Neural crest cell (in vitro differentiated cells): ENCODE measurements at places on chromosomes 3 and 15. TPM values are rescaled to one million over a fixed set of nuclear protein-coding genes. Genes with fewer than 3 reads are reported as not detected.

- no peak for DNase-seq
- no peaks in the 10 kb centered on the region for H3K36me3 ChIP-seq
- peaks cover 52% of the 10 kb centered on the region for H3K4me1 ChIP-seq
- no peak overlapping the region for H3K27ac ChIP-seq
- peaks cover 55% of the 10 kb centered on the region for H3K27me3 ChIP-seq
- peak overlapping the region; percentile 65 for H3K4me3 ChIP-seq
These were observed 5.0 kb upstream of the HES1 start for GRCh38 chr3:194130807-194131589.

DNA sequence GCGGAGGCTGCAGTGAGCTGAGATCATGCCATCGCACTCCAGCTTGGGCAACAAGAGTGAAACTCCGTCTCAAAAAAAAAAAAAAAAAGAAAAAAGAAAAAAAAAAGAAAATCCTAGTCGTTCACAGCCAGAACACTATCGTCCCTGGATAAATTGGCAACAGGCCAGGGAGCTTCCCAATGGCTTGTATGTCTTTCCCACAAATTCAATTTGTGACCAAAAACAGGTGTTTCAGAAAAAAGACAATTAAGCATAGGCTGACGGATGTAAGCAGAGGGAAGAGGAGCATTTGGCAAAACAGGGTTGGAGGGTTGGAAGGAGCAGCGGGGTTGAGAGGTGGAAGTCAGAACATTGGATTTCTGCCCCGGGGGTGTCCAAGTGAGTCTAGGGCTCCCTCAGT lies 8.5 kb downstream of the EPB42 start:
- H3K4me3 ChIP-seq = no peak overlapping the region
- no peaks in the 10 kb centered on the region for H3K36me3 ChIP-seq
- peaks cover 19% of the 10 kb centered on the region for H3K27me3 ChIP-seq
- H3K27ac ChIP-seq = peak overlapping the region; percentile 6

- no peak overlapping the region for H3K27ac ChIP-seq
- no peaks in the 10 kb centered on the region for H3K36me3 ChIP-seq
- no peak overlapping the region for H3K4me3 ChIP-seq
- peaks cover 4% of the 10 kb centered on the region for H3K4me1 ChIP-seq
These were observed 9.8 kb downstream of the NBEAL2 start for GRCh38 chr3:46989146-46989810.

The ZNF592 gene
- total RNA-seq = 34.7 and 35.7 TPM in 2 replicates

The PRR20G gene
- total RNA-seq = not detected in 2 replicates

The MOBP gene
- not detected in 2 replicates for total RNA-seq

DNA sequence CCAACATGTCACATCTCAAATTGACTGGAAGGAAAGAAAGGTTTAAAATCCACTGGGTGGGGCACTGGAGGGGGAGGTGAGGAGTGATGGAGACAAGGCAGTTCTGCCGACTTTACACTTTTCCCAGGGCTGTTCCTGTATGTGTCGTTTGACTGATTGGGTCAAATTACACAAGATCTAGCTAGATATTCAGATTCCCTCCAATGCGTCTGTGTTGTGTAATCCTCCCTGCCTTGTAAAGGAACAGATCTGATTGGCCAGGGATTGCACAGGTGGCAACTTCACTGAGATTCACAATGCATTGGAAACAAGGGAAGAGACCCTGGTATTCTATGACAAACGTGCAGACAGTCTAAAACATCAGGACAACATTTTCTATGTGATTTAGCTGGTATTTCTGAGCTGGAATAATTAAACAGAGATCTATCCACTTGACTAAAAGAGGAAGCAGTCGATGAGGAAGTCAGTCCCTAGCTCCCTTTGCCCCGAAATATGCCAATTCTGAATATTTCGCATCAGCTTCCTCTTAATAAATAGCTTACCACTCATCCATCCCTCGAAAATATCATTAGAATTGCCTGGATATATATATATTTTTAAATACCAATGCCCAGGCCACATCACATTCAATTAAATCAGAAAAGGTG lies 312.9 kb downstream of the RORA start:
- no peaks in the 10 kb centered on the region for H3K36me3 ChIP-seq
- no peak for DNase-seq
- peaks cover 16% of the 10 kb centered on the region for H3K27me3 ChIP-seq

GRCh38 chr3:4419920-4420319 lies 47.1 kb downstream of the SUMF1 start:
- no peak overlapping the region for H3K27ac ChIP-seq
- no peaks in the 10 kb centered on the region for H3K27me3 ChIP-seq
- no peaks in the 10 kb centered on the region for H3K4me1 ChIP-seq
- no peaks in the 10 kb centered on the region for H3K36me3 ChIP-seq

The TRPM1 gene
- not detected in 2 replicates for total RNA-seq

The SLC9A9 gene
- total RNA-seq = 0.56 and 1.6 TPM in 2 replicates

GRCh38 chr15:54567408-54568035 lies 589.3 kb downstream of the UNC13C start:
- no peak for DNase-seq
- no peak overlapping the region for H3K27ac ChIP-seq
- H3K27me3 ChIP-seq = no peaks in the 10 kb centered on the region
- H3K4me1 ChIP-seq = no peaks in the 10 kb centered on the region
- H3K36me3 ChIP-seq = no peaks in the 10 kb centered on the region
- H3K4me3 ChIP-seq = no peak overlapping the region

The CCR9 gene
- not detected in 2 replicates for total RNA-seq

The ANKUB1 gene
- total RNA-seq = not detected in 2 replicates

- no peak for DNase-seq
- peak overlapping the region; percentile 69 for H3K27ac ChIP-seq
- H3K27me3 ChIP-seq = no peaks in the 10 kb centered on the region
- H3K36me3 ChIP-seq = no peaks in the 10 kb centered on the region
- H3K4me3 ChIP-seq = no peak overlapping the region
- H3K4me1 ChIP-seq = peaks cover 17% of the 10 kb centered on the region
These were observed 225.8 kb upstream of the SLCO3A1 start for GRCh38 chr15:91627473-91628278.

GRCh38 chr3:181956122-181956521 lies 244.4 kb downstream of the SOX2 start:
- peaks cover 20% of the 10 kb centered on the region for H3K4me1 ChIP-seq
- H3K27me3 ChIP-seq = no peaks in the 10 kb centered on the region
- DNase-seq = no peak
- H3K36me3 ChIP-seq = no peaks in the 10 kb centered on the region
- H3K27ac ChIP-seq = no peak overlapping the region

The CRBN gene
- 31.7 and 32.7 TPM in 2 replicates for total RNA-seq

DNA sequence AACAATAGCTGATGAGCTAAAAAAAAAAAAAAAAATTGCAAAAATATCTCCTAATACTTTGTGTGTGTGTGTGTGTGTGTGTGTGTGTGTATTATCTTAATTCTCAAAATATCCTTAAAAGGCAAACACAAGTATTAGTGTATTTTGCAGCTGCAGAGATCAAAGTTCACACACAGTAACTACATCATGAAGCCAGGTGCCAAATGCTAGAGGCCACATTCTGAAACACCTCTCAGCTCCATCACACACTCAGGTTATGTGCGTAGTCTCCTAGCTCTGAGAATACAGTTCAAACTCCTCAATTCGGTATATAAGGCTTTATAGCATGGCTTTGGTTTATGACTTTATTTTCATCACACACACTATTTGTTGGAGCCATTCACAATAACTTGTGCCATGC lies 33.5 kb upstream of the PPARG start:
- H3K27ac ChIP-seq = no peak overlapping the region
- peaks cover 4% of the 10 kb centered on the region for H3K27me3 ChIP-seq
- no peak for DNase-seq

GRCh38 chr15:66505430-66505811 lies 295 bp downstream of the ZWILCH start:
- no peak for DNase-seq
- peak overlapping the region; percentile 100 for H3K27ac ChIP-seq
- H3K27me3 ChIP-seq = no peaks in the 10 kb centered on the region
- peaks cover 22% of the 10 kb centered on the region for H3K36me3 ChIP-seq
- peak overlapping the region; percentile 98 for H3K4me3 ChIP-seq

- no peak for DNase-seq
- H3K4me1 ChIP-seq = no peaks in the 10 kb centered on the region
- H3K4me3 ChIP-seq = no peak overlapping the region
These were observed 107.4 kb upstream of the CBLB start for GRCh38 chr3:105976196-105976595.

- H3K4me1 ChIP-seq = peaks cover 6% of the 10 kb centered on the region
- DNase-seq = no peak
- H3K36me3 ChIP-seq = peaks cover 3% of the 10 kb centered on the region
- no peaks in the 10 kb centered on the region for H3K27me3 ChIP-seq
- no peak overlapping the region for H3K27ac ChIP-seq
These were observed 101.1 kb downstream of the CPNE4 start for GRCh38 chr3:131933665-131934064.

GRCh38 chr3:62873761-62874710 lies 1.2 kb downstream of the CADPS start:
- H3K36me3 ChIP-seq = no peaks in the 10 kb centered on the region
- peak; percentile 47 for DNase-seq
- H3K27ac ChIP-seq = no peak overlapping the region
- peaks cover 91% of the 10 kb centered on the region for H3K27me3 ChIP-seq
- H3K4me3 ChIP-seq = peak overlapping the region; percentile 92

DNA sequence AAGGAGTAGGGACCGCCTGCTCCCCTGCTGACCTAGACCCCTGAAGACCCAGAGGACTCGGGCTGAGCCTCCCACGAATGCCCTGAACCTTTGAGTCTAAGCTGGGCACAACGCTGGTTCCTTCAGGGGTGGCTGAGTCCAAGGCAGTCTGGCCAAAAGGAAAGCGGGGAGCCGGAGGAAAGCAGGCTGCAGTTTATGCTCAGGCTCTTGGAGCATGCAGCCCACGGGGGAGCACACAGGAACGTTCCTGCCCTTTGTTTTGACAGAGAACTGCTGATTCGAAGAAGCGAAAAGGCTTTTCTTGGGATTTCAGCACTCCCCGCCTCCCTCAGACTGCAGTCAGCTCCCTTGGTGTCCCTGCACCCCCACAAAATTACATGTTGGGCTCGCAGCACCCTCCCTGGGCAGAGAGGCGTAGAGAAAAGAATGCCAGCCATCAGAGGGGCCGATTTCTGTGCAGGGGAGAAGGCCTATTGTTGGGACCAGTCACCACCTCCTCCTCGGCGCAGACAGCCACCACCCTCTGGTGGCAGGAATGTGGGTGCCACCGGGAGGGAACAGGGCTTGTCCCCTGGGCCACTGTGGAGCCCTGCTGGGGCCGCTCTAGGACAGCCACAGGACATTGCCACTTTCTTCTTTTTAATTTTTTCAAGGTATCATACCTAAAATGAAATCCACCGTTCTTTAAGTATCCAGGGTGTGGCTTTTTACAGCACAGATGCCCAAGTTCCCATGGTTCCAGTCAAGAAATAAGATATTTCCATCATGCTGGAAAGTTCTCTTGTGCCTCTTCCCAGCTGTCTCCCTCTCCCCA lies 72.2 kb downstream of the SMAD6 start:
- no peaks in the 10 kb centered on the region for H3K36me3 ChIP-seq
- peak overlapping the region; percentile 92 for H3K27ac ChIP-seq
- peak; percentile 92 for DNase-seq
- H3K27me3 ChIP-seq = no peaks in the 10 kb centered on the region

The PPM1L gene
- 33.9 and 34.3 TPM in 2 replicates for total RNA-seq

The CASR gene
- not detected in 2 replicates for total RNA-seq

GRCh38 chr3:138199851-138200250 lies 12.8 kb downstream of the ARMC8 start:
- H3K27me3 ChIP-seq = no peaks in the 10 kb centered on the region
- H3K4me3 ChIP-seq = no peak overlapping the region
- peaks cover 19% of the 10 kb centered on the region for H3K4me1 ChIP-seq
- no peak overlapping the region for H3K27ac ChIP-seq
- no peak for DNase-seq
- H3K36me3 ChIP-seq = peaks cover 7% of the 10 kb centered on the region

The CSNK1G1 gene
- 15.5 and 16.3 TPM in 2 replicates for total RNA-seq

The PP2D1 gene
- total RNA-seq = not detected in 2 replicates

The LRRN1 gene
- total RNA-seq = 77.6 and 85.2 TPM in 2 replicates

DNA sequence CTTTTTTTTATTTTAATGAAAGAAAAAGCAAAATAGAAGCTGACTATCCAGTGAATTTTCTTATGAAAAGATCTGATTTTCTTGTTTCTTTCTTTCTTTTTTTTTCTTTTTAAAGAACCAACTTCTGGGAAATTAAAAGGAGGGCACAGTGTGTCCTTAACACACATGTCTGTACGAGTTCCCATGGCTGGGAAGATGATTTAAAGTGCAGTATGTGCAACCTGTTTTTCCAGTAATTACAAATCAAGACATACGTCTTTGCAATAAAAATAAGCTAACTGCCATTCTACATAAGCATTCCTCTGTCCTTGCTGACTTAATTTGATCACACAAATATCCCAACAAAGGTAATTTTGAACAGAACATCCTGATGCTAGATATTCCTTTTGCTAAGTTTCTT lies 416.1 kb downstream of the ROBO1 start:
- peak overlapping the region; percentile 35 for H3K27ac ChIP-seq
- H3K36me3 ChIP-seq = no peaks in the 10 kb centered on the region
- DNase-seq = no peak
- H3K4me1 ChIP-seq = no peaks in the 10 kb centered on the region

The HDC gene
- total RNA-seq = 2.6 and 3.5 TPM in 2 replicates

DNA sequence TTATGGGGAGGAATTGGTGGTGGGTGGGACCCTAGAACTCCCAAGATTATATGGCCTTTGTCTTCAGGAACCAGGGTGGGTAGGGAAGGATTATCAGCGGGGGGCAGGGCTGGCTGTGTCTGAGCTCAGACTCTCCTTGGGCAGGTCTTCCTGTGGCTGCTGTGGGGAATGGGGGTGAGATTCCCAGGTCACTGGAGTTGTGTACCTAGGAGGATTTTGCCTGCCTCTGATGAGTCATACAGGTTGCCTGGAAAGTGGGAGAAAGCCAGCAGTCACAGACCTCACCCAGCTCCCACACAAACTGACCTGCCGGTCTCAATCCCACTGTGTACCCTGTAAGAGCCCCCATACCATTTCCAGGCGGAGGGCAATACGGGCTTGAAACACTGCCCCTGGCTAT lies 209.9 kb upstream of the CNTN3 start:
- peaks cover 4% of the 10 kb centered on the region for H3K36me3 ChIP-seq
- no peaks in the 10 kb centered on the region for H3K27me3 ChIP-seq
- no peaks in the 10 kb centered on the region for H3K4me1 ChIP-seq
- no peak for DNase-seq

DNA sequence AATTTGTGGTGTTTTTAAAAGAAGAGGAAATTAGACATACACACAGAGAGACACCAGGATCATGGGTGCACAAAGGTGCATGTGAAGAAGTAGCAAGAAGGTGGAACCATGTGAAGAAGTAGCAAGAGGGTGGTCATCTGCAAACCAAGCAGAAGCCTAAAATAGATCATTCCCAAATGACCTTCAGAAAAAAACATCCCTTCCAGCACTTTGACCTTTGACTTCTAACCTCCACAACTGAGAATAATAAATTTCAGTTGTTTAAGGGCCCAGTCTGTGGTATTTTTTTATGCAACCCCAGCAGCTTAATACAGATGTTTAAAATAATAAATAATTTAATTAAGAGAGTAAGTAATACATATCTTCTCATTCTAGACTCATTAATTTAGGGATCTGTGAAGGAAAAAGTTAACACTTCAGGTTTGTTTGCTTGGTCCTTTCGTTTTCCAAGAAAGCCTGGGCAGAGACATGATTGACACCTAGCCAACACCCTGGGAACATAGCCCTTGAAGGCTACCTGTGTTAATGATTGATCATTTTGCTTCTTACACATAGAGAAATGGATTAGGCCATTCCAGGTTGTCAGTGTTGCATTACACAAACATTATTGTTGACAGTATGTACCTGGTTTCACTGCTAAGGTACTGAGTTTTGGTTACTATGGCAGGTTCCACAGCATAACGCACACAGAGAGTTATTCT lies 1331.2 kb upstream of the GBE1 start:
- H3K27me3 ChIP-seq = no peaks in the 10 kb centered on the region
- no peaks in the 10 kb centered on the region for H3K36me3 ChIP-seq
- no peak overlapping the region for H3K27ac ChIP-seq
- DNase-seq = no peak
- no peaks in the 10 kb centered on the region for H3K4me1 ChIP-seq
